ENCODE measurements at places on chromosomes 2 and 18.

DNA sequence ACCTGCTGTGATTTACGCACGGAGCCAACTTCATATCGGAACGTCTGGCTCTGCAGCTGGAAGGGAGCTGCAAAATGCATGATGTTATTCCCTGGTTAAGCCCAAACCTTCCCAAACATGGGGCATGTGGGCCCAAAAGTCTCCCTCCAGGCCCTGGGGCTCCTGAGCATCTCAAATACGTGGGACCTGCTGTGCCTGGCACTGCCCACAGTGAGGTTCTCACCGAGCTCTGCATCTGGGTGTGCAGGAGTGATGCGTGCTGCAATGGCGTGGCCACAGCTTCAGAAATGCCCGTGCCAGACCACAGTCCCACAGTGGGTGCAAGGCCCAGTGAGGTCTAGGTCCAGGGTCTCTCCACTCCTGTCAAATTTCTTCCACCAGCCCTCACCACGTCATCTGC is 503.3 kb downstream of the EIPR1 start:
- no peak for DNase-seq

GRCh38 chr2:136751406-136751805 is 13.9 kb upstream of the THSD7B start:
- DNase-seq, result no peak

GRCh38 chr2:37984589-37984988 is 59.5 kb downstream of the RMDN2 start:
- no peak for DNase-seq

- no peak for DNase-seq
Observed at GRCh38 chr2:1742681-1743395, 1.5 kb downstream of the PXDN start.

DNA sequence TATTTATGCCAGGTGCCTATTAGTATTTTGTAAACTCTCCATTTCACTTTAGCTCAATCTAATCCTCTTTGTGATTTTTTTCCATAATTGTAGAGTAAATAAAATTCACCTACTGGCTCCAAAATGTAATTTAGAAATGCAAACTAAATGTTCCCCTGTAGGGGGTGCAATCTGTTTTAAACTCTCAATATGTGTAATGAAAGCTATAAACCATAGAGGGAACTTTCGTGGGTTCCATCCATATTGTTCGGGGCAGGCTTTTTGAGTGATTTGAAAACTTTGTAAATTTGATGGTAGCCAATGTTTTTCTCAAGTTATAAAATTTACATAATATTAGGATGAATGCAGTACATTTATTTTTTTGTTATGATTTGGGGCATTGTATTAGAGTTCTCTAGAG is 49.4 kb downstream of the TSPYL6 start:
- DNase-seq, result no peak

- DNase-seq, result no peak
Observed at GRCh38 chr2:236054621-236055305, 113.4 kb downstream of the GBX2 start.

- no peak for DNase-seq
Observed at GRCh38 chr2:30122362-30122761, 24.4 kb upstream of the YPEL5 start.

DNA sequence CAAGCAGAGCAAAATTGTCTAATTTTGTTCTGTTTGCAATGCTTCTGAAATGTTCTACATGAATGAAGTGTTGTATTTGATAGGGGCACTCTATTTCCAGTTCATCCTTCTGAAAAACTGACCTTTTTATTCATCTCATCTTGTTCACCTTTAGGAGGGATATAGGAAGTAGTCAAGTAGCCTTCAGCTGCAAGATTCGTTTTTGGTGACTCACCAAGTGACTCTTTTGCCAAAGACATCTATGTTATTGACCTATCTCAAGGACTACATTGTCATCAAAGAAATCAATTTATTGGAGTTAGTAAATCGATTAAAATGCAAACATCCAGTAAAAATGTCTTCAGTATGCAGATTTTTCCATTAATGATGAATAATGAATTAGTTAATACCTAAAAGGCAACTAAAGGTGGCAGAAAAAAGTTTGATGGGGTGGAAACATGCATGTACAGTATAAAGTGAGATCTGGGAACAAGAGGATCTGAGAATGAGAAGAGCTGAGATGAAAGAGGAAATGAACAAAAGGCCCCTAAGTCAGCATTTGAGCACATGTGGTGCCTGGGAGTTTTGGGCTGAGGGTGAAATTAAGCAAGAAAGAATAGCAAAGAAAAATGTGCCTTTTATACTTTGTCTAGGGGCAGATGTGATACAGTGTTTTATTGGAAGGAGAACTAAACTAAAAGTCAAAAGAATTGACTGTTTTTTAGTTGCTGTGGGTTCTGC is 255.1 kb upstream of the LINC00305 start:
- no peak for DNase-seq

GRCh38 chr2:76251342-76251741 is 540.6 kb upstream of the GCFC2 start:
- no peak for DNase-seq
